ENCODE measurements at places on chromosomes 5 and 9.

GRCh38 chr5:77168161-77168878 is 42.2 kb upstream of the PDE8B start:
- no peak for DNase-seq

GRCh38 chr5:124587280-124587679 is 159.2 kb downstream of the ZNF608 start:
- no peak for DNase-seq

GRCh38 chr9:86324308-86324707 is 29.9 kb downstream of the TUT7 start:
- peak; percentile 40 for DNase-seq

- no peak for DNase-seq
Observed at GRCh38 chr5:72723581-72723980, 92.9 kb upstream of the TNPO1 start.

- DNase-seq, result no peak
Observed at GRCh38 chr5:145840458-145841132, 5.5 kb upstream of the PRELID2 start.
